ENCODE measurements at places on chromosomes 12 and 14. TPM values are rescaled to one million over a fixed set of nuclear protein-coding genes. Genes with fewer than 3 reads are reported as not detected.

- DNase-seq = no peak
Observed at GRCh38 chr12:38515912-38516311, 199.3 kb downstream of the ALG10B start.

- DNase-seq = no peak
Observed at GRCh38 chr12:75162845-75163244, 46.8 kb downstream of the KCNC2 start.

GRCh38 chr12:44490181-44490580, 385.9 kb downstream of the NELL2 start:
- DNase-seq = no peak

GRCh38 chr14:101587441-101587911, 26.2 kb downstream of the DIO3 start:
- no peak for DNase-seq

Gene PTHLH
- not detected for total RNA-seq

Gene KITLG
- not detected for total RNA-seq
